Ovary (tissue), 10 donors: ENCODE measurements at places on chromosomes 12 and 14.

GRCh38 chr12:124537525-124538193, 29.8 kb downstream of the NCOR2 start:
- no peak for DNase-seq

DNA sequence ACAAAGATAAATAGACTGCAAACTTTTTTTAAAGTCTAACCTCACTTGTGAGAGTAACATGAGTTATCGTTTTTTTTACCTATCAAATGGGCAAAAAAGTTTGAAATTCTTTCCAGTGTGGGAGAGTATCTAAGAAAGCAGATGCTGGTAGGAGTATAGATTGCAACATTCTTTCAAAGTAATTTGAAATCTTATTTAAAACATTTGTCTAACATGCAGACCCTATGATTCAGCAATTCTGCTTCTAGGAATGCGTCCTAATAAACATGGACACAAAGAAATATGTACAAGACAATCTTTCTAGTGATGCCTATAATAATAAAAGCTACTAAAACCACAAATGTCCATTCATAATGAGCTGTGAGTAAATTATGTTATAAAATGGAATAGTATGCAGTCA, 110.4 kb upstream of the TMCC3 start:
- DNase-seq = no peak

- peak; percentile 43 for DNase-seq
Observed at GRCh38 chr14:24436355-24437019, 6.1 kb downstream of the SDR39U1 start.

DNA sequence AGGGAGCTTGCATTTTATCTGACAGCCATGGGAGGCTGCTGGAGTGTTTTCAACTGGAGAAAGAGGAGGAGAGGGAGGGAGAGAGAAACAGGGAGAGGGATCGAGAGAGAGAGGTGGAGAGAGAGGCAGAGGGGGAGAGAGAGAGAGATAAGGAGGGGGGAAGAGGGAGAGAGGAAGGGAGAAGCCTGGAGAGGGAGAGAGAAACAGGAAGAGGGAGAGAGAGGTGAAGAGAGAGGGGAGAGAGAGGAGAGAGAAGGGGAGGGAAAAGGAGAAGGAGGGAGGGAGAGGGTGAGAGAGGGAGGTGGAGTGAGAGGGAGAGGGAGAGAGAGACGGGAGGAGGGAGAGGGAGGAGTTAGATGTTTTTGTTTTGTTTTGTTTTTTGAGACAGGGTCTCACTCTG, 45.6 kb downstream of the DNAH10 start:
- DNase-seq = no peak

DNA sequence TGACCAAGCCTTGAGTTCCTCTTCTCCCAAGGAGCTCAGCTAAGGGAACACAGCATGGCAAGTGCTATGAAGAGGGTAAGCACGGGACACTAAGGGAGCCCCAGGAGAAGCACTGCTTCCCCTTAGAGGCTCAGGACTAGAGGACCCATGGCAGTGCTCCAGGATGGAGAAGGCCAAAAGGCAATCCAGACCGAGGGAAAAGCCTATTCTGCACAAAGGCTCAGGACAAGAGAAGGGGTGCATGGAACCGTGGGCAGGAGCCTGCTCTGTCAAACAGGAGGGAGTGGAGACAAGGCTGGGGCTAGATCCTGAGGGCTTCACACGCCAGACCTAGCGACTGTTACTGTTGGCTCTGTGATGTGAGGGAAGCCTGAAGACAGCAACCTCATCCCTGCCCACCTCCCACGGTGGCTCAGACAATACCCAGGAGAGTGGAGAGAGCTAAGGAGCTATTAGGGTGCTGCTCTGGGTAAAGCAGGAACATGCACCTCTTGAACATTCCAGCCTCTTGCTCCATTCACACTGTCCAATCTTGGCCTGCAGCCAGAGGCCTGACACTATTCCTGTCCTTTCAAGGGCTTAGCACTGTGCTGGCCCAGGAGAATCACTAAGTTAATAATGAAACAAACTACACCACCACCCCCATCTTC, 24.2 kb downstream of the OTUB2 start:
- peak; percentile 24 for DNase-seq

DNA sequence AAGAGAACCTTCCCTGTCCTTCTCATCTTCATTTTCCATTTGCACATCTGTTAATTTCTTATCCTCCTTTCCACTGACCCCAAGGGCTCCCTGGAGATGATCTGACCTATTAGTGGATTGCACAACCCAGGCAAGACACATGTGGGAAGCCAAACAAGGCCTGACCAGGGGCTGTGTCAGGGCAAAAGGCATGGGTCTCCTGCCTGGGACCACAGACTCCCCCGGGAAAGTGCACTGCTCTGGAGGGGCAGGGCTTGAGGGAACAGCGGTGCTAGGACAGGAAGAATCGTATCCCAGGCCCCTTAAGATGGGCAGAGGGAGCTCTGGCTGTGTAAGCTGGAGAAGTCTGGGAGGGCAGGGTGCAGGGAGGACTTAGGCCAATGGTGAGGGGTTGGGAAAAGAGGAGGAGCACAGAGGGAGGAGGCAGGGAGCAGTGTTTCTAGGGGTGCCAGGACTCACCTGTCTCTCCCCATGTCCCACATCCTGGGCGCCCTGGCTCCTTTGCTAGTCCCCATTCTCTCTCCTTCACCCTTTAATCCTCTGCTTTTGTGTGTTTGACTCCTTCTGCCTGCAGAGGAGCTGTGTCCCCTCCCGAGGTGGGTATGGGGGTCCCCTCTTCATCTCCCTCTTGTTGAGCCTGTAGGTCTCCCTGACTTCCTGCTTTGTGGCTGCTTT, 25.3 kb downstream of the PLEKHG3 start:
- peak; percentile 27 for DNase-seq

- DNase-seq = no peak
Observed at GRCh38 chr12:115657081-115658013, 620.1 kb downstream of the MED13L start.

DNA sequence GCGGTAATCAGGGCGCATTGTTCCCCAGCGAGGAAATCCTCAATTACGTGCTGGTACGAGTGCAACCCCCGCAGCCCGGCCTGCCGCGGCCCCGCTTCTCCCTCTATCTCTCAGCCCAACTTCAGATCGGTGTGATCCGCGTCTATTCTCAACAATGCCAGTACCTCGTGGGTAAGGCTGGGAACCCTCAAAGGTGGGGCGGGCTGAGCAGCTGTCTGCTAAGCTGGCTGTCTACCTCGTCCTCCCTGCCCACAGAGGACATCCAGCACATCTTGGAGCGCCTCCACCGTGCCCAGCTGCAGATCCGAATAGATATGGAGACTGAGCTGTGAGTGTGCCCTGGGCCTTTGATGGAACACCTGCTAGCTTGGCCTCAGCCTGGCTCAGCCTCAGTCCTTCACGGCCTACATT, 996 bp downstream of the REC8 start:
- DNase-seq = no peak

DNA sequence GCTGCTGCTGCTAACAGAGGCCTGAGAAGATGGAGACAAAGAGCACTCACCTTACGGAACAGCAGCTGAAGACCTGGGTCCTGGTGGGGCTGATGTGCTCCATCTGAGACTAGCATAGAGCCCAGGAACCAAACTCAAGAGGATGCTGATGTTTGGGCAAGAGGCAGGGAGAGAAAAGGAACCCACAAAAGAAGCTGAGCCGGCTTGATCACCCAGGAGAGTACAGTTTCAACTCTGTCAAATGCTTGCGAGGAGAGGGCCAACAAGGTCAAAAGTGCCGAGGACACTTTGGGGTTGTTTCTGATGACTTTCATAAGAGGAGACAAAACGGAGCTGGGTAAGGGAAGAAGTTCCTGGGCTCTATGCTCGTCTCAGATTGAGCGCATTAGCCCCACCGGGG, 17.3 kb upstream of the NT5DC3 start:
- no peak for DNase-seq

- no peak for DNase-seq
Observed at GRCh38 chr12:100564090-100564489, 9.4 kb upstream of the GAS2L3 start.

- peak; percentile 38 for DNase-seq
Observed at GRCh38 chr12:65168681-65169319, 583 bp upstream of the LEMD3 start.

DNA sequence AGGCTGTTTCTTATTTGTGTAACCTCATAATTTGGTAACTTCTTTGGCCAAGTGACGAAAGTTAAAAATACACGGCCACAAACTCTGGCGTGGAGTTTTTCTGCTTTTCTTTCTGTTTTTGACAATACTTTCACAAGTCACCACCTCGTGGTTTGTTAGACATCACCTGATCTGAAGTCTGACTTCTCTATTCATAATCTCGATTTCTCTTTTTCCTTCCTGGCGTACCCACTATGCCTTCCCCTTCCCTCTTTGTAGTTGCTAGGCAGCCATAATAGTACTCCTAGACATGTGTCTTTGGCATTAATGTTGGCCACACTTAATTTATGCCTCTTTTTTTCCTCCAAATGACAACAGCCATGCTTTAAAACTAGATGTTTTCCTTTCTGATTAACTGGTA, 97.6 kb downstream of the POLR3B start:
- DNase-seq = no peak

DNA sequence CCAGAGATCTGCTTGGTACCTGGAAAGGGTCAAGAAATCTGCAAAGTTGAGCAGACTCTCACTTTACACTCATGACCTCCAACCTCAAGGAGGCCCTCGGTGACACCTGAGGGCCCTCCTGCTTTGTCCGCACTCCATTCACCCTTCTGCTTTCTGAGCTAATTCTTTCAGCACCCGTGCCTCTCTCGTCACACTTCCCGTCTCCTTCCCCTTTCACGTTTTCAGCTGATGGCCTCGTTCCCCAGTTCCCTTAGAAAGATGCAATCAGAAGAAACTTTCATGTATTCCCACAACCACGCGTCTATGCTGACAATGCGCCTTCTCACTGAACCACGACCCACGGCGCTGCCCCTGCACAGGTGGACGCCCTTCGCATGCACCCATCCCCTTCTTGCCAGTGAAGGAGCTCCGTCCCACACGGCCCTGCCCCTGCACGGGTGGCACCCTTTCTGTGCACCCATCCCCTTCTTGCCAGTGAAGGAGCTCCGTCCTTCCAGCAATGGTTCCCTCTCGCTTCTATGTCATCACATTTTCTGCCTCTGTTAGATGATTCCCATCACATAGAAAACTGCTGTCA, 340.1 kb upstream of the FKBP4 start:
- DNase-seq = no peak

- DNase-seq = no peak
Observed at GRCh38 chr12:101763246-101763931, 24.1 kb upstream of the SYCP3 start.

DNA sequence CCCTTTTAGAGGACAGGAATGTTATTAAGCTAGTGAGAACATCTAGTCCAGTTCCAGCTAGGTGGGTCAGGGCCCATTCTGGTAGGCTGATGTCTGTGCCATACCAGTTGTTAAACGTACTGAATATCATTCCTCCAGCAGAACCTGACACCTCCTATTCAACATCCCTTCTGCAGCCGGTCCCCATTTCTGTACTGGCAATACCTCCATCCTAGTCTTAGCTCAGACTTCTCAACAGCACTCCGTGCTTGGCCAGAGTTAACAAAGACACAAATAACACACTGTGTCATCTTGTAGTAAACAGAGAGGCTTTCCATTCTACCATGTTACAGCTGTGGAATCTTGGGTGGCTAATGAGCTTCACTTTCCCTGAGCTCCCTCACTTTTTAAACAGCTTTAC, 94.3 kb upstream of the PDE3A start:
- DNase-seq = no peak

DNA sequence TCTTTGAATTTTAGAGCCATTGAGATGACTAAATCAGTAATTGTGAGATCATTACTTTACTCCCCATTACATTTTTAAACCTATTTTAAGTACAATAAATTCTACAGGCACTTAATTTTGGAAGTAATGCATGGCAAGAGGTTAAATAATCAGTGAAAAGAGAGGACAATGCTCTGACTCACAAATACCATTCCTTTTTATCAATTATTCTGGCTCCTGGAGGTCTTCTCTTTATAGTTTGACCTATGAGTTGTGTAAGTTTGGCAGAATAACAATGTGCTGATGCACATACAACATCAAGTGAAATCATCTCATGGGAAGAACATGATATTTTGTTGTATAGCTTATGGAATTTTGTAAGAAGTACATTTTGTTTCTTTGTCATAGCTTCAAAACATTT, 166.7 kb downstream of the TMTC3 start:
- DNase-seq = no peak

DNA sequence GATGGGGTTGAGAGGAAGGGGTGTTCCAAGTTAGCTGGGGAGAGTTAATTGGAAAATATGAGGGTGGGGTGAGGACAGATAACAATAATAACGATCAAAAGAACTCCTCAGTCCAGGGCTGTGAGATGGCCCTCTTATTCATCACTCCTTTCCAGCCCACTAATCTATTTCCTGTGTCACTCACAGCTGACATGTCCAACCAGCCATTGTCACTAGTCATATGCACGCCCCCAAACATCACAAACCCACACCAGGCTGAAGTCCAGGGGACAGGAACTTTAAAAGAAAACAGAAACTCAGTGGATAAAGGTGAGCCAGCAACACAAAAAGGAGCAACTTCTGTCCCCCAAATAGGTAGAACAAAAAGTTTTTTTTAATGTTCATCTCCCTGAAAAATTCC, 911 bp downstream of the CALCOCO1 start:
- DNase-seq = no peak
